ENCODE measurements at places on chromosomes 6 and 20. TPM values are rescaled to one million over a fixed set of nuclear protein-coding genes. Genes with fewer than 3 reads are reported as not detected.

DNA sequence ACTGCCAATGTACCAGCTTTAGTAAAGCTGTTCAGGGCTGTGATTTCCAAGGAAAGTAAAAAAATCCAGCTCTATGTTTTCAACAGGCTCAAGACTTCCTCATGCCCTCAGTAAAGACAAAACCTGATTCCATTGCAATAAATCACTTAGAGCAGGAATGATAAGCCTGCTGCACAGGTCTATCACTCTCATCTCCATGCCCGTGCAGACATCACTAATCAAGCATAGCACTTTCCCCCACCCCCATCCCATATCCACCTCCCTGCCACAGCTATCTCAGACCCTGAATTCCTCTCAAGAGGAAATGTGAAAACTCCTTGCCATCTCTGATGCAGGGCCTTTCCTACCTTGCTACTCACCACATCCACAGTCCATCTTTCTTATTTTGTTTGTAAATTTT lies 554.9 kb downstream of the MAFB start:
- H3K4me1 ChIP-seq, result no peaks in the 10 kb centered on the region
- no peaks in the 10 kb centered on the region for H3K27me3 ChIP-seq
- no peak overlapping the region for H3K27ac ChIP-seq
- H3K4me3 ChIP-seq, result no peak overlapping the region

The KHDC1L gene
- not detected for total RNA-seq

The PRDM13 gene
- not detected for total RNA-seq

DNA sequence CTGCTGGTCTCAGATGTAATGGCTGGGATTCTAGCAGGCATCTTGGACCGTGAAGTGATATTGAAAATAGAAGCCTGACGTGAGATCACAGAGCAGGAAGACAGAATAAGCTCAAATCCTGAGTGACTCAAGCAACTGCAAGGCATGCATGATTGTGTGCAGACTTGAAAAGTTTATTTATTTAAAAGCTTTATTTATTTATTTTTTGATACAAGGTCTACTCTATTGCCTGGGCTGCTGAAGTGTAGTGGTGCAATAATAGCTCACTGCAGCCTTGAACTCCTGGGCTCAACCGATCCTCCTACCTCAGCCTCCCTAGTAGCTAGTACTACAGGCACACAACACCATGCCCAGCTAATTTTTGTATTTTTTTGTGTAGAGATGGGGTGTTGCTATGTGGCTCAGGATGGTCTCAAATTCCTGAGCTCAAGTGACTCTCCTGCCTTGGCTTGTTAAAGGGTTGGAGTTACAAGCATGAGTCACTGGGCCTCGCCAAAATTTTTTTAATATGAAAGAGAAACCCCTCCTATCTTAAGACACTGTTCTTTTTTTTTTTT lies 40.1 kb upstream of the RNF144B start:
- no peak for DNase-seq
- H3K4me3 ChIP-seq, result no peak overlapping the region
- H3K27me3 ChIP-seq, result peaks cover 37% of the 10 kb centered on the region
- H3K27ac ChIP-seq, result no peak overlapping the region

GRCh38 chr6:158487495-158487894 lies 72.4 kb upstream of the TMEM181 start:
- no peaks in the 10 kb centered on the region for H3K27me3 ChIP-seq
- DNase-seq, result no peak
- peaks cover 12% of the 10 kb centered on the region for H3K4me1 ChIP-seq
- H3K36me3 ChIP-seq, result no peaks in the 10 kb centered on the region
- H3K27ac ChIP-seq, result no peak overlapping the region

DNA sequence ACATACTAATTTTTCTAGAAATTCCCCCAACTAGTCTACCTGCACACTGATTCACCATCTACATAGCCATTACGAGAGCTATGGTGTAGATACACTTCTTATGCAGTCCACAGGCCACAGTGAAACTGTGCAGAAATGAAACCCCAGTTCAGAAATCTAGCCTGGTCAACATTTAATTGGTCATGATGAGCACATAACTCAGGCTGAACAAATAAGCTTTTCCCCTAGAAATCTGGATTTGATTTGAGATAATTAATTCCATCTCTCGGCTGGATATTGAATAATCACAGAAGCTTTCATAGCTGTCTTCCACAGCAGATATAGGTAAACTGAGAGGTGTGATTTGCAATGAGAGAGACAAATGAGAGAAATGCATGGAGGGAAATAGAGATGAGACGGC lies 22.6 kb upstream of the TINAG start:
- no peaks in the 10 kb centered on the region for H3K4me1 ChIP-seq
- H3K4me3 ChIP-seq, result no peak overlapping the region
- no peak for DNase-seq
- no peak overlapping the region for H3K27ac ChIP-seq

- H3K4me1 ChIP-seq, result no peaks in the 10 kb centered on the region
- no peaks in the 10 kb centered on the region for H3K36me3 ChIP-seq
- no peak for DNase-seq
These were observed 98.1 kb upstream of the COL21A1 start for GRCh38 chr6:56345376-56345995.

The BTBD3 gene
- 9.4 TPM for total RNA-seq

GRCh38 chr6:3489961-3490624 lies 33.2 kb upstream of the SLC22A23 start:
- no peaks in the 10 kb centered on the region for H3K36me3 ChIP-seq
- no peaks in the 10 kb centered on the region for H3K4me1 ChIP-seq

The ECT2L gene
- not detected for total RNA-seq

- H3K27ac ChIP-seq, result peak overlapping the region; percentile 100
These were observed 9.0 kb downstream of the PTPN1 start for GRCh38 chr20:50519036-50519762.

DNA sequence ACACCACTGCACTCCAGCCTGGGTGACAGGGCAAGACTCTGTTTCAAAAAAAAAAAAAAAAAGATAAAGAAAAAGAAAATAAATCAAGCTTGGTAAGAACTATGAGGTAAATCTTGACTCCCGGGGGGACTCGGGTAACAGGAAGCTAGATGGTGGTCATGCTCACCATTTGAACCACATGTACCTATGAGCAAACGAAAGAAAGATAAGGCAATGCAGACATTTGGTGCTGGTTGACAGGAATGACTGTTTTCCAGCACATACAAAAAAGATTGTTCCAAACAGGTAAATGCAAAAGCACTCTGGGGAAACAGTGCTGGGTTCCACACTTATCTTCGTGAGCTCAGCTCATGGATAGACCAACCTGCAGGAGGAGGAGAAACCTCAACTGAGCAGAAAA lies 22.8 kb upstream of the PTPN1 start:
- peaks cover 3% of the 10 kb centered on the region for H3K36me3 ChIP-seq
- peak overlapping the region; percentile 68 for H3K4me3 ChIP-seq
- H3K27ac ChIP-seq, result peak overlapping the region; percentile 79
- H3K4me1 ChIP-seq, result peaks cover 86% of the 10 kb centered on the region

GRCh38 chr6:158730541-158730907 lies 80.7 kb downstream of the SYTL3 start:
- no peaks in the 10 kb centered on the region for H3K27me3 ChIP-seq
- H3K4me1 ChIP-seq, result no peaks in the 10 kb centered on the region
- no peak for DNase-seq
- H3K27ac ChIP-seq, result peak overlapping the region; percentile 61

The LY86 gene
- 0.39 TPM for total RNA-seq

GRCh38 chr6:98380589-98380988 lies 453.8 kb upstream of the POU3F2 start:
- DNase-seq, result no peak
- H3K36me3 ChIP-seq, result no peaks in the 10 kb centered on the region
- H3K27me3 ChIP-seq, result no peaks in the 10 kb centered on the region
- H3K4me1 ChIP-seq, result no peaks in the 10 kb centered on the region

GRCh38 chr6:55108134-55109130 lies 65.9 kb upstream of the HCRTR2 start:
- no peaks in the 10 kb centered on the region for H3K36me3 ChIP-seq
- no peaks in the 10 kb centered on the region for H3K4me1 ChIP-seq
- no peak overlapping the region for H3K27ac ChIP-seq
- H3K27me3 ChIP-seq, result no peaks in the 10 kb centered on the region

The ERVFRD-1 gene
- not detected for total RNA-seq

- peak overlapping the region; percentile 91 for H3K27ac ChIP-seq
- no peaks in the 10 kb centered on the region for H3K27me3 ChIP-seq
- peaks cover 80% of the 10 kb centered on the region for H3K4me1 ChIP-seq
- peaks cover 8% of the 10 kb centered on the region for H3K36me3 ChIP-seq
- no peak for DNase-seq
These were observed 3.9 kb downstream of the PLCG1 start for GRCh38 chr20:41141153-41141815.

DNA sequence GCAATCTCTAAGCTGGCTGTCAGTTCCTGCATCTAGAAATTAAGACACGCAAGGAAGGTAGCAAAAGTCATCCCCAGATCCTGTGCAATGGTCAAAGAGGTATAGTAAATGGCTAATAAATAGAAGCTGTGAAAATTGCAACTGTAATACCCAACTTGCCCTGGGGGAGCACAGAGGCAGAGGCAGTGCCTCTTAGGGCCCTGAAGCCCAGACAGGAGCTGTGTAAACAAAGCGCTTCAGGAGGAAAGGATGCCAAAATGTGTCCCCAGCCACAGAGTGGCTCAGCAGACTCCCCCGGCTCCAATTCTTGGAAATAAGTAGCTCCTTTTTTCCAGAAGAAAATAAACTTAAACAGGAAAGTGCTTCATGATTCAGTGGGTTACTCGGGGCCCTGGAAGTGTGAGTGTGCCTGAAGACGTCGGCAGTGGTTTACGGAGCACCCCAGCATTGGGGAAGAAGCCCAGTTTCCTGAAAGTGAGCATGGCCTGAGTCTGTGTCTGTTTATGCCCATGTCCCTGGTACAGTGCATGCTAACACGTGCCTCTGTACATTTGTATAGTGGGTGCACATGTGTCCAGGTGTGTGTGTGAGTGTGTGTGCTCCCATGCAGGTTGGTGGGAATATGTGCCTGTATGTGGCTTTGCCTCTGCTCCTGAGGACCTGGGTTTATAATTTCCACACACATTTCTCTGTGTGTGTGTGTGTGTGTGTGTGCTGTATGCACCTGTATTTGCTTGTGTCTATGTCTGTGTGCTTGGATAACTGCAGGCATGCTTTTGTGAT lies 246.7 kb downstream of the MAFB start:
- no peak for DNase-seq
- no peak overlapping the region for H3K27ac ChIP-seq
- H3K36me3 ChIP-seq, result no peaks in the 10 kb centered on the region
- H3K4me3 ChIP-seq, result no peak overlapping the region
- H3K4me1 ChIP-seq, result no peaks in the 10 kb centered on the region

DNA sequence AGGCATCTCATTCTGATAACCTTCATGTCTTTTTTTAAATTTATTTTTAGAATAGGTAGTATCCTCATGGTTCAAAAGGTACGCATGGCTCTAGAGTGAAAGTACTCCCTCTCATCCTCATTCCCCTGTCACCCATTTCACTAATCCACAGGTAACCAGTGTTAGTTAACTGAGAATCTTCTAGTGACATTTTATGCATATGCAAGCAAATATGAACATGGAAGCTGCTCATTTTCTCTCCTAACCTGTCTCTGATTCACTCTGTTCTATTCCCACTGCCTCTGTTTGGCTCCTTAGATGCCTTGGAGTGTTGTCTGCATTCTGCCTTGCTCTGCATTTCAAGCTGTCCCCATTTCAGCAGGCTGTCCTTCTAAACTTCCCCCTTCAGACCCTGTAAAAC lies 4.5 kb downstream of the NCOA7 start:
- H3K27ac ChIP-seq, result no peak overlapping the region
- H3K4me3 ChIP-seq, result no peak overlapping the region
- H3K27me3 ChIP-seq, result no peaks in the 10 kb centered on the region
- no peak for DNase-seq
- H3K4me1 ChIP-seq, result peaks cover 54% of the 10 kb centered on the region

- no peak within 1 kb of the TSS for H3K27ac ChIP-seq
- no peaks in the 10 kb centered on the region for H3K36me3 ChIP-seq
- H3K4me1 ChIP-seq, result peaks cover 20% of the 10 kb centered on the region
- DNase-seq, result peak; percentile 81
- H3K27me3 ChIP-seq, result peaks cover 80% of the 10 kb centered on the region
These were observed at the start of gene BMP6 for GRCh38 chr6:7725849-7726415. Gene BMP6 (plus strand): TSS chr6:7726099. CDS start chr6:7726956, 857 bp downstream.

DNA sequence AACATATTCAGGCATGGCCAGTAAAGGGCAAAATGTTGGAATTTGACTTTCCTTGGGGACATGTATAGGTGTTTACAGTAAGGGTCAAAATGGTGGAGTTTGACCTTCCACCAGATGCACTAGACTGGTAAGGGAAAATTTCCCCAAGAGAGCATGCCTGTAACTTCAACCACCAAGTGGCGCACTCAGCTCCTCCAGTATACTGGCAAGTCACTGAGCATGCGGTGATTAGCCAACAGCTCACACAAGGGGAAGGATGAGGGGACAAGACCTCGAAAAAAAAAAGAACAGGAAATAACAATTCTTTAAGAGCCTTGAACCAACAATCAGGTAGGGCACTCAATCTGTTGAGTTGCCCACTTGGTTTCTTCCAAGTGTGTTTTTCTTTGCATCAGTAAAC lies 140.9 kb downstream of the EYS start:
- no peaks in the 10 kb centered on the region for H3K4me1 ChIP-seq
- no peak overlapping the region for H3K27ac ChIP-seq
- no peaks in the 10 kb centered on the region for H3K27me3 ChIP-seq
- H3K4me3 ChIP-seq, result no peak overlapping the region
- no peak for DNase-seq
- no peaks in the 10 kb centered on the region for H3K36me3 ChIP-seq

GRCh38 chr6:65091561-65091960 lies 615.5 kb downstream of the EYS start:
- H3K4me1 ChIP-seq, result no peaks in the 10 kb centered on the region
- H3K4me3 ChIP-seq, result no peak overlapping the region
- DNase-seq, result no peak
- H3K27ac ChIP-seq, result no peak overlapping the region

GRCh38 chr6:5403076-5403475 lies 141.8 kb downstream of the FARS2 start:
- no peak overlapping the region for H3K27ac ChIP-seq
- H3K4me1 ChIP-seq, result peaks cover 19% of the 10 kb centered on the region
- H3K4me3 ChIP-seq, result no peak overlapping the region
- H3K27me3 ChIP-seq, result no peaks in the 10 kb centered on the region

The TINAG gene
- total RNA-seq, result not detected

The UBE2C gene
- total RNA-seq, result 171 TPM

- H3K4me1 ChIP-seq, result peaks cover 98% of the 10 kb centered on the region
- no peak for DNase-seq
- peak overlapping the region; percentile 89 for H3K4me3 ChIP-seq
- H3K27ac ChIP-seq, result peak overlapping the region; percentile 5
- no peaks in the 10 kb centered on the region for H3K27me3 ChIP-seq
These were observed 6.6 kb downstream of the EZR start for GRCh38 chr6:158812611-158813010.

- H3K27ac ChIP-seq, result no peak overlapping the region
- H3K4me1 ChIP-seq, result peaks cover 23% of the 10 kb centered on the region
- H3K36me3 ChIP-seq, result peaks cover 3% of the 10 kb centered on the region
- no peak for DNase-seq
These were observed 24.8 kb downstream of the E2F3 start for GRCh38 chr6:20426177-20427082.

- no peak overlapping the region for H3K27ac ChIP-seq
- no peak for DNase-seq
- no peaks in the 10 kb centered on the region for H3K36me3 ChIP-seq
These were observed 240.8 kb downstream of the ARHGAP18 start for GRCh38 chr6:129469070-129469662.

Data from activated T-cell treated with anti-CD3 and anti-CD28 coated beads, Interleukin-2, amount 50 U/mL, for 72 hours (primary cell).